ENCODE measurements at places on chromosomes 7 and 10.

GRCh38 chr10:97611473-97611872 lies 21.8 kb downstream of the MORN4 start:
- no peak for DNase-seq

GRCh38 chr10:94183666-94184264 lies 179.0 kb downstream of the NOC3L start:
- no peak for DNase-seq

- peak; percentile 84 for DNase-seq
Observed at GRCh38 chr10:91298224-91298871, 77.9 kb downstream of the PCGF5 start.

DNA sequence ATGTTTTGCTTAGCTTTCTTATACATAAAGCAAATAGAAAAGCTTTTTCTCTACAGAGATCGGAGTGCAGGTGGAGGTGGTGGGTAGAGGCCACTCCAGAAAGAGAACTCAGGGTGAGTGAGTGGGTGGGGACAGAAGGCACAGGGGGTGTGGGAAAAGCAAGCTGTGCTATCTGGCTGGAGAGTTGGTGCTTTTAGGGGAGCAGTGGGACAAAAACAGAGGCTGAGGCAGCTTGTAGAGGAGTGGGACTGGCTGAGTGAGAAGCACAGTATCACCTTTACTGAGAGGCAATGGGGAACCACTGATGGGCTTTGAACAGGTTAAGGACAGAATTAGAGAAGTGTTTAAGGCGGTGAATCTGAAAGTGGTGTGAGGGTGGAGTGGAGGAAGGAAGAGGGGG lies 275.3 kb downstream of the TCF7L2 start:
- no peak for DNase-seq

DNA sequence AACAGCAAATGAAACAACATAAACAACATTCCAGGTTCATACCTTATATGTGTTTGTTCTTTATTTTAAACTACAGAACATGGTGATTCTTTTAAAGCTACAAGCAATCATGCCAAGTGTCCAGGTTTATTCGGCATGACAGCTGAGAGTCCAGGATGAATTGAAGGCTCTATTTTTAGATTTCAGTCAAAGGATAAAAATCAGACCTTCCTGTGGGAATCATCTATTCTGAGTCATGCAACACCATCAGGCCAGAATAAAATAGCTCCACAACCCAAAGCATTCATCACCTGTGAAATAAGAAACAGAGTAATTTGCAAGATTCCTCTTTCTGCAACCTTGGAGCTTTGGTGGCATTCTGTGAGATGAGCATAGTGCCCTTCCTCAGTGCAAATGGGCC lies 292.4 kb upstream of the MYO3A start:
- no peak for DNase-seq

- DNase-seq: peak; percentile 63
Observed at GRCh38 chr10:115092555-115093285, 445 bp upstream of the ATRNL1 start.

DNA sequence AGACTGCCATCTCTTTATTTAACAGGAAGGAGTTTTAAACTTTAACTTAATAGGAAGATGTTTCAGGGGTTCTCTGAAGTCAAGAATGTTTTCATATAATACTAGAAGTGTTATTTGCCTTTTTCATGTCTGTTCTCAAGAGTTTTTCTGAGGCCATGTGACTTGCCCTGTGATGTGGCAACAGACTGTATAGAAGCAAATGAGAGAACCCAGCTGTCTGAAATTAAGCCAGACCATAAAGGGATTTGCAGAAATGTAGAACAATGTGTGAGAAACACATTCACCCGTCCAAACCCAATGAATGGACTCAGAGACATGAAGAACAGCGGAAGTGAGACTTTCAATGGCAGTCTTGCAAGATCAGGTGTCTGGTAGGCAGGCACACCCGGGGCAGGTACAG lies 23.8 kb downstream of the MAPK8 start:
- no peak for DNase-seq

DNA sequence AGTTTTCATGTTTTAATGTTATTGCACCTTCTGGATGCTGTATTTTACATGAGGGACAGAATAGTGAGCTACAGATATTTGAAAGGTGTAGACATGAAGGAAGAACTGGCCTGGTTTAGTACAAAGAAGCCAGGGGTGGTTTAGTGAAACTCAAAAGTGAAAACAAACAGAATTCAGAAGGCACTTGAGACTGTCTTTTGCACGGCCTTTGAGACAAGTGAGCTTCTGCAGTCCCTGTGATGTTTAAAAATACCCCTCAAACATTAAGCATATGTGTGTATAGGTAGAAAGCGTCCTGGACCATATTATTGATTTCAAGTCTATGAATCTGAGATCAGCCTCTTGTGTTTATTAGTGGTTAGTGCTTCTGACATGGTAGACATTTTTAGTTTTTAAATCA lies 118.9 kb downstream of the CDK14 start:
- DNase-seq: no peak

GRCh38 chr10:70186571-70186970 lies 16.3 kb upstream of the SAR1A start:
- no peak for DNase-seq

GRCh38 chr10:97597778-97598177 lies 8.3 kb downstream of the C10orf62 start:
- no peak for DNase-seq

GRCh38 chr7:157278791-157279724 lies 57.7 kb upstream of the DNAJB6 start:
- no peak for DNase-seq

DNA sequence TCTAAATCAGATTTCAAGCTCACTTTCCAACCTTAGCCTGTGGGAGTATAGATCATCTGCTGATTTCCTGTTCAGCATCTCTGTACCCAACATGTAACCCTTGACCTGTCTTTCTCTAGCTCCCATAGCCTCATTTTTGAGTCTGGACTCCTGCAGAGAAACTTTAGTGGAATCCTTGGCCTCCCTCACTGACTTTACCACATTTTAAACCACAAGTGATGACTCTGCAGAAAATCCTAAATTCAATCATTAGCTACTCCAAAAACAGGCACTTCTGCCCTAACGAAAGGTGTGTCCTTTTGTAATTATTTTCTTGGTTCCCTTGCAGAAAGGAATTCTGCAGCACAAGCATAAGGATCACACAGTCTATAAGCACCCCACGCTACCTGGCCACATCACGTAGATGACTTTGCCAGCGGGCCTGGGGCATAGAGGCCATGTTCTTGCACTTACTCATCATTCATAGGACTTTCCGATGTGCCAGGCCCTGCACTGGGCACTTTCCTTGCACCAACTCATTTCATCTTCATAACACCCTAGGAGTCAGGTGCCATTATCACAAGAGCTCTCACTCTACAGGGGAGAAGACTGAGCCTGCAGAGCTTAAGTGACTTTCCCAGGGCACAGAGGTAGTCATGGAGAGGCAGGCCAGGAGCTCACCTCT lies 57.2 kb upstream of the OPALIN start:
- no peak for DNase-seq

DNA sequence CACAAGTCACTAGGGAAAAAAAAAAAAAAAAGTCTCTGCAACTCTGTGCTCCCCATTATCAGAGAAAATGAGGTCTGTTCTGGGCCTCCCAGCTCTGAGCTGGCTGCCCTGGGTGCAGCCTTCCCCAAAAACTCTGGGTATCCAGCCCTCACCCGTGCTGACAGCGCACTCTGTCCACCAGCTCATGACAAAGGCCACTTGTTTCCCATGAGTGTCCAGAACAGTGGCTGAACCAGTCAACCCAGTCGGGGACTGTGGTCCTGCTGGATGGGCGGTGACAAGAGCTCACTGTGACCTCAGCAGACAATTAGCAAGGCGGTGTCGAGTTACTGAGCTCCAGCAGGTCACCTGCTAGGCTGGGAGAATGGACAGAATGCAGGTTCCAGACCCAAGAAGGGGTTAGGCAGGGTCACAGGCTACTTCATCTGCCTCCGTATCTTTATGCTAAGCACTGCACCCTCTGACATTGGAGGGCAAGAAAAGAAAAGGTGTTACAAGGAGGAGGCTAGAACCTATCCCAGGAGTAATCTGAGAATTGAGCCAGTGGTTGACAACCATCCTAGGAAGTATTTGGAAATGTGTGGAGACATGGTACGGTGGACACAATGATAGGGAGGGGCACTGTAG lies 37.2 kb downstream of the DLG5 start:
- no peak for DNase-seq

- DNase-seq: no peak
Observed at GRCh38 chr7:30896783-30897637, 14.6 kb upstream of the AQP1 start.

- DNase-seq: peak; percentile 42
Observed at GRCh38 chr10:16843252-16843870, 26.1 kb upstream of the RSU1 start.

DNA sequence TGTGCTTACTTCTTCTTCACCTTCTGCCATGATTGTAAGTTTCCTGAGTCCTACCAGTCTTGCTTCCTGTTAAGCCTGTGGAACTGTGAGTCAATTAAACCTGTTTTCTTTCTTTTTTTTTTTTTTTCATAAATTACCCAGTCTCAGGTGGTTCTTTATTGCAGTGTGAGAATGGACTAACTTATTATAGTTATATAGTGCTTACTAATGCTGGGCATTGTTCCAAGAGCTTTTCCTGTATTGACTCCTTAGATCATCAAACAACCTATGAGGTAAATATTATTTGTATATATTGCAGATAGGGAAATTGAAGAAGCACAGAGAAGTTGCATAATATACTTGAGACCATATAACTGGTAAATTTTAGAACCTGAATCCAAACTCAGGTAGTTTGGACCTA lies 98.1 kb downstream of the MBL2 start:
- DNase-seq: no peak

DNA sequence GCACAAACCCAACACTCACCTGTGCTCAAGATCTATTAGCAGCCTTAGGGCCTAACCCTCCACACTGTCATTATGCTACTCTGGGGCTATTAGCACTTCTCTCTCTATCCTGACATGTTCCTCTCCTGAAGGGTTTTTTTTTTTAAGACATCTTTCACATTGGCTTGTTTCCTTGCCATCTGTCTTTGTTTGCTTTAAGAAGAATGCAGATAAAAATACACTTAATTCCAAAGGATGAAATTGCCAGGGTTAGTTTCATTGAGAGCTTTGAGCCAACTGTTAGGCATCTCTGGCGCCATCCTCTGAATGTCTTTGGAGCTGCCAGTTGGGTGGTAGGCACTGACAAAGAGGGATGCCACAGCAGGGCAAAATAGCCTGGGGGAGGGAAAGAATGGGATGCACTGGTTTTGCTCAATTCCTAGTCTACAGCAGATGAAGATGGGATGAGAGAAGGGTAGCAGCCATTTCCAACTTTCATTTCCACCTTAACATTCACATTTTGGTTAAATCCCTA lies 399.2 kb downstream of the SORCS1 start:
- DNase-seq: no peak

- no peak for DNase-seq
Observed at GRCh38 chr7:17015598-17016031, 133.8 kb upstream of the AGR3 start.

DNA sequence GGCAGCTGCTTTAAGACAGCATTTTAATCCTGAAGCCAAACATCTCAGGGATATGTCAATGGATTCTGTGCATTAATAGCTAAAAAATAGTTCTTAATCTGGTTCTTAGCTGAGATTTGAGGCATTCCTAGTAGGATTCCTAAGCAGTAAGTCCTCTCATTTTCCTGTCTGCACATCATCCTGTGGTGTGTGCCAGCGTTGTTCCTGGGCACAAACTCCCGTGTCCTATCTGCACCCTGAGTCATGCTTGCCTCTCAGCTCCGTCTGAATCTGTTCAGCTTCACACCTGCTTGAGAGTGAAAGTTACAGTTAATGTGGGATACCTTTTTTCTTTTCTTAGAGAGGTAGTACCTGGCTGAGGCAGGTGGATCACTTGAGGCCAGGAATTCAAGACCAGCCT lies 19.5 kb downstream of the BAG3 start:
- no peak for DNase-seq

DNA sequence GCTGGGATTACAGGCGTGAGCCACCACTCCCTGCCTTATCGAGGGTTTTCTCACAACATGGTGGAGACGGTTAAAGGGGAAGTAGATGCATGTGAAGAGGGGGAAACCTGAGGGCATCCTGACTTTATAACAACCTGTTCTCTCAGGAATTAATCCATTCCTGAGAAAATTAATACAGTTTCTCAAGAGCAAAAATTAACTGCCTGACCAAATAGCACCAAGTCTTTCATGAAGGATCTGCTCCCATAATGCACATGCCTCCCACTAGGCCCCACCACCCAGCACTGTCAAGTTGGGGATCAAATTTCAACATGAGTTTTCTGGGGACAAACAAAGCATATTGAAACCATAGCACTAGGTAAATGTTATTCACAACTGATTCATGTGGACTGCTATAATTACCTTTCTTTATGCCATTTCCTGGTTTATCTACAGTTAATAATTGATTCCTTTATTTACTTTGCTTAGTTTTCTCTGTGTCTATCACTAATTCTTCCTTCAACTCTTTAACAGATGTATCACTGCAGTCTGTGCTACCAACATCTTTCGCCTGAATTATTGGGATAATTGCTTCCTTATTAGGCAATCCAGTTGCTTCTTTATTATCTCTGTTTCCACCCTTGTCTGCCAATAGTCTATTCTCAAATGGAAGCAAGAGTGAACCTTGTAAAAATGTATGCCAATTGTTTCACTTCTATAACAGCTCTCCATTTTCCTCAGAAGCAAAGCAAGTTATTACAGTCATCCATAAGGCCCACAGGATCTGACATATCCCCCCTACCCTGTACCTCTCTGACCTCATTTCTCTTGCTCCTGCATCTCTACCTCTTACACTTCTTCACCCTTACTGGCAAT lies 12.9 kb upstream of the MICU1 start:
- DNase-seq: no peak

GRCh38 chr10:83272666-83273434 lies 866.5 kb upstream of the GHITM start:
- DNase-seq: no peak

- DNase-seq: no peak
Observed at GRCh38 chr10:48606530-48607355, 1.9 kb upstream of the ARHGAP22 start.

GRCh38 chr7:134450294-134451000 lies 8.5 kb downstream of the AKR1B1 start:
- no peak for DNase-seq

DNA sequence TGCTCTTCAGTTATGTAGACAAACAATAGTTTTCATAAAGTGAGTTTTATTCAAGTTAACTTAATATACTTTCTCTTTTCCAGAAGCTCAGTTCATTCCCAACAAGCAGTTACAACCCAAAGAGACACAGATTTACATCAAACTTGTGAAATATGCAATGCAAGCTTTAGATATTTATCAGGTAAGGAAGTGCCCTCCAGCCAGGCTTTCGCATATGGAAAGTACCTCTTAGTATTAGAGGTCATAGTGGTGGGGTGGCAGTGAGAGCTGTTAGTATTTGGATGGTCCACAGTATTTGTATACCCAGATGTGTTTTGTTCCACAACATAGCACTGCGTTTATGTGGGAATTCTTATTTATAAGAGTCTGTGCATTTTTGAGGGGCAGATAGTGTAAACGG lies 32.1 kb downstream of the TRRAP start:
- no peak for DNase-seq
